ENCODE measurements at places on chromosomes 5 and 9.

- no peak overlapping the region for H3K4me3 ChIP-seq
- H3K4me1 ChIP-seq: no peaks in the 10 kb centered on the region
- DNase-seq: peak; percentile 42
These were observed 228.2 kb upstream of the TYRP1 start for GRCh38 chr9:12464910-12465512.

DNA sequence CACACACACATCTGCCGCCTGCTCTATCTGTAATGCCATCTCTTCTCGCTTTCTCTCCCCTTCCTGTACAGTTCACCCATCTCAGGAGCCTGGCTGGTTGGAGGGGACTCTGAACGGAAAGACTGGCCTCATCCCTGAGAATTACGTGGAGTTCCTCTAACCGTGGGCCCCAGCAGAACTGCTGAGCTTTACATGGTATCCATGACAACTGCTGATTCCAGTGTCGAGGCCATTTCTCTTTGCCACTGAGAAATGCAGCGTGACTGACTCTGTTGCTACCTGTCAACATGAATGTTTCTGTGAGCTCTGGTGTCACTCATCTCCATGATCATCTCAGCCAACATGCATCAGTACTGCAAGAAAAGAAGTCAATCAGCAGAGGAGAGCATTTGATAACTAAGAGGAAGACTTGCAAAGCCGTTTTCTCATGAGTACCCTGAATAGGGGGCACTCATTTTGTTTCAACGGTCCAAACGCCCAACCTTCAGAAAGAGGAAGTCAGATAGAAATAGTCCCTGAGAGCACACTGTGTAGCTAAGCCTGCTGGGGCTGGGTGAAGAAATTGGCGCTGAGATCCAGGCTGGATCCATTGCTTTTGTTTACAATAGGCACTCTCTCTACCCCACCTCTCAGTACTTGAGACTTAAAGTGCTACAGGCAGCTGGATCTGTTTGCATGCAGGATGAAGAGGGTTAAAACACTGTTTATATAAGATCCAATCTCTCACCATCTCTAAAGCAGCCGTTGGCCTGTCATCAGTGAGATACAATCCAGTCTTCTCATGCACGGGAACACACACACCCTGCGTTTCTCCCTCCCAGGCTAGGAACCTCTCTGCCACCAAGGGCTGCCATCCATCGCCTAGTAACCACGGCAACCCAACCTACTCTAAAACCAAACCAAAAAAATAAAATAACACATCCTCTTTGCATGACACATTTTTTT is 180.9 kb downstream of the NR3C1 start:
- H3K36me3 ChIP-seq: no peaks in the 10 kb centered on the region
- H3K4me1 ChIP-seq: peaks cover 20% of the 10 kb centered on the region
- H3K27ac ChIP-seq: no peak overlapping the region
- no peak for DNase-seq
- no peaks in the 10 kb centered on the region for H3K27me3 ChIP-seq

DNA sequence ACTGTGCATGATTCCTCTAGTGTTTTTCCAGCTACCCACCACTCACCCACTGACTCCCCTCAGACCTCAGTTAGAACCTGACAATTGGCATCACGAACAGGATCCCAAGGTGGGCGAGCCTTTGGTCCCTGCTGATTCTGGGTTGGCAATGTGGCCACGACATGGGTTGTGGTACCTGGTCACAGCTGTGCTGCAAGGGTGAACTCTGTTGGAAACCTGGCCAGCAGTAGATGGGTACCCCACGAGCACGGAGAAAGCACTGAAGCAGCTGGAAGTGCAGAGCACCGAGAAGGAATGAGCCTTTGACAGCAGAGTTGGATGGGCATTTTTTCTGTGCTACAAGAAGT is 180.1 kb downstream of the PDE4D start:
- no peaks in the 10 kb centered on the region for H3K36me3 ChIP-seq
- H3K27ac ChIP-seq: no peak overlapping the region
- no peak overlapping the region for H3K4me3 ChIP-seq

GRCh38 chr9:112861155-112861554 is 29.5 kb downstream of the SLC46A2 start:
- H3K27ac ChIP-seq: no peak overlapping the region
- H3K4me1 ChIP-seq: no peaks in the 10 kb centered on the region
- H3K4me3 ChIP-seq: no peak overlapping the region
- DNase-seq: no peak
- no peaks in the 10 kb centered on the region for H3K27me3 ChIP-seq

GRCh38 chr5:173742432-173742816 is 126.0 kb upstream of the BOD1 start:
- H3K4me1 ChIP-seq: no peaks in the 10 kb centered on the region
- H3K27me3 ChIP-seq: no peaks in the 10 kb centered on the region
- H3K36me3 ChIP-seq: no peaks in the 10 kb centered on the region
- no peak overlapping the region for H3K27ac ChIP-seq
- no peak for DNase-seq

DNA sequence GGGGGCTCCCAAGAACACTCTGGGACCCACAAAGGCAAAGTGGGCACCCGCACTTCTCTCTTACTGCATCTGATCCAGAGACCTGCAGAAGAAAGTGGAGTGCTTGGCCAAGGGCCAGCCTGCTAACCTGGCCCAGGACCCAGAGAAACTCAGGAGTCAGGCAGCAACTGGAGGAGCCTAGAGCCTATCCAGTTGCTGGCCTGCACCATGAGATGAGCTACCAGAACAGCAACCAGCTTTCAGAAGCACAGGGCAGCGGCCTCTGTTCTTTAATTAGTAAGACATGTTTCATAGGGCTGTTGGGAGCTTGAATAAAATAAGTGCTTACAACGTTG is 298.3 kb downstream of the GADD45G start:
- H3K27ac ChIP-seq: no peak overlapping the region
- no peaks in the 10 kb centered on the region for H3K36me3 ChIP-seq
- H3K27me3 ChIP-seq: no peaks in the 10 kb centered on the region
- H3K4me1 ChIP-seq: no peaks in the 10 kb centered on the region

All from endothelial cell of umbilical vein (primary cell).